ENCODE measurements at places on chromosomes 6 and 20.

DNA sequence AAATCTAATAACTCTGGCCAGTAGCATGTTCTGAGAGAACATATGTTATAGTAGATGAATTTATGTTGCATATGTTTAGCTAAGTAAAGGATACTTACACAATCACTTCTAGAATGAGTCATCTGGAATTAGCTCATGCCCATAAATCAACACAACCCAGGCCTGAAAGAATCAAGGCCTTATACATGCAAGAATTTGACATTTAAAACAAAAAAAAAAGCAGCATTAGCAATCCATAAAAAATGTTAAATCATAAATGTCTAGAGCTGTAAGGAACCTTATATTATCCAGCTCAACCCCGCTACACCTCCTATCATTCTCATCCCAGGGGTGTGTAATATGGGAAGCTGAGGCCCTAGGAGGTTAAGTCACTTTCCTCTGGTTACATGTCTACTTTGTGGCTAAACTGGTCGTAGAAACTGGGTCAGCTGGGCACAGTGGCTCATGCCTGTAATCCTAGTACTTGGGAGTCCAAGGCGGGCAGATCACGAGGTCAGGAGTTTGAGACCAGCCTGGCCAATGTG is 105.2 kb upstream of the CARMIL1 start:
- DNase-seq, result peak; percentile 63

GRCh38 chr6:93341900-93342613 is 77.3 kb downstream of the EPHA7 start:
- no peak for DNase-seq

DNA sequence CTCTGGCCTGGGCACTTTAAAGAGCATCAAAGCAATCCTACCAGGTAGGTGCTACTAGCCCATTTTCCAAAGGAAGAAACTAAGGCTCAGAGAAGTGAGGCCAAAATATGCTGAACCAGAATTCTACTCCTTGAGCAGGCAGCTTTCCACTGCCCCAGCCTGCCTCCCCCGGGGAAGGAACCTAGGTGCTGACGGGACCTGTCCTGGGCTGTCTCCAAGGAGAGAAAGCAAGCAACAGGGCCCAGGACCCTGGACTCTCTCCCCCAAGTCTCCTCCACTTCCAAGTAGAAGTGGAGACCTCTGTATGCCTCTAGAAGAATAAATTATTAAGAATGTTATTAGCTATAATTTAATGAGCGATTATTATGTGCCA is 159.5 kb downstream of the MRPL14 start:
- DNase-seq, result no peak

GRCh38 chr6:132587424-132587823 is 2.1 kb downstream of the TAAR5 start:
- DNase-seq, result no peak

GRCh38 chr6:16839631-16840179 is 78.4 kb upstream of the ATXN1 start:
- no peak for DNase-seq

DNA sequence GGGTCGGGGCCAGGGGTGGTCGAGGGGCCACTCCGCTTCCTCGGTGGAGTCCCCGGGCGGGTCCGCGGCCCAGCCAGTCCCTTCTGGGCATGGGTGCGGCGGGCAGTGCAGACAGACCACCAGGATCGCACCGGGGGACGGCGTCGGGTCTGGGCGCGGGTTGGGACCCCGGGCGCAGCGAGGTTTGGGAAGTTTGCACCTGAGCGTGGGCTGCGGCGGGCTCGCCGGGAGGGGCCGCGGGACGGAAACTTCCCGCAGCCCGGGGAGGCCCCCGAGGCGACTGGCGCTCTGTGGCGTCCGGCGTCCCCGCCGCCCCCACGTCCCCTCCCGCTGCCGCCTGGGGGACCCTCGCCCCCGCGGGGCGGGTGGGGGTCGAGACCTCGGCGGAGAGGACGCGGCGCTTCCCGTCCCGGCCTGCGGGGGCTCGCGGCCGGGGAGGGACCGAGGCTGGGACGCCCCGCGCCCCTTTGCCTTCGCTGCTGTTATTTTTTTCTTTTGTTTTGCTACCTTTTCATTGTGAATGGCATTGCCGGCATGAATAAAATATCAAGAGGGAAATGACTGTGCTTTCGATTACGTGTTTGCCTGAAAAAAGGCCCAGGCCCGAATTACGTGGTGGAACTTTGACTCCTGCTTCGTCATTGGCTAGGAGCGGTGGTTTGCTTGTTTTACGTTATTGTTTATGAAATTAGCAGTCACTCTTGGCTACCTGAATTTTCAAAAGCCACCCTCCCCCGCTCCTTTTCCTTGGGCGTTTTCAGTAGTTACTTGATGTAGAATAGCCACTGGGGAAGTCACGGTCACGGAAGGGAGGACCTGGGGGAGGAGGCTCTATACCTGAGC is 703 bp downstream of the SNX9 start:
- peak; percentile 87 for DNase-seq

DNA sequence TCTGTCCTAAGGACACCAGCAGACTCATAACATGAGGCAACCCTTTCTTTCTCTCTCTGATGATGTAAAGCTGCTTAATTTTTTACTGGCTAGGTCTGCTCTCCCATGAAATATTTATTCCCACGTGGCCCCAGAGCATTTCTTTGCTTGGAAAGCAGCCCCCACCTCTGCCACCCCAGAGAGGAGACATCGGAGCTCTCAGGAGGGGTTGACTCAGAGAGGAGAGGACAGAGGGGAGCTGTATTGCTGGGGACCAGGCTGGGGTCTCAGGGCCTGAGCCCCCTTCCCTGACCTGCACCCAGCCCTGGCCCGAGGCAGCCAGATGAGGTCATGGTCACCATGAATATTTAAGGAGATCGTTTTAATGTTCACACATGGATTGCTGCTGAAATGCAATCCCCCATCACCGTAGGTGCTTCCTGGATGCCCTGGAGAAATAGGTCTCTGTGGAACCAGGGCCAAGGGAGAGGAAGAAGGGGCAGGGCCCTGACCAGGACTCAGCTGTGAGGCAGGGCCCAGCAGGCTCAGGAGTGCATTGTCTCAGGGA is 117.5 kb downstream of the DLL1 start:
- peak; percentile 4 for DNase-seq

DNA sequence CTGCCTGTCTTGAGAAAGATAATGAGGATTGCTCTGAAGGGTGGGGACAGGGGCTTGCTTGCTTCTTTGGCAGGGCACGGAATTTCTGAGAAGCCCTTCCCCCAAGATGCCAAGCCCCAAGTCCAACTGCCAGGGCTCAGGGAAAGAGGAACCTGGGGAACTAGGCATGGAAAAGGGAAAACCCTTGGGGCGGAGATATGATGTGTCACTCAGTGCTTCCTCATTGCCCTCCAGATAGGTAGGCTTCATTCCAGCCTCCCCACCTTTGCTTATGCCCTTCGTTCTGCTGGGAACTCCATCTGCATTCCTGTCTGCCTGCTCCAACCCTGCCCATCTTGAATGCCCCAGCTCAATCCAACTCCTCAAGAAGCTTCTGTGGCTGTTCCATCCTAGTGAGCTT is 61.2 kb downstream of the VEGFA start:
- no peak for DNase-seq

DNA sequence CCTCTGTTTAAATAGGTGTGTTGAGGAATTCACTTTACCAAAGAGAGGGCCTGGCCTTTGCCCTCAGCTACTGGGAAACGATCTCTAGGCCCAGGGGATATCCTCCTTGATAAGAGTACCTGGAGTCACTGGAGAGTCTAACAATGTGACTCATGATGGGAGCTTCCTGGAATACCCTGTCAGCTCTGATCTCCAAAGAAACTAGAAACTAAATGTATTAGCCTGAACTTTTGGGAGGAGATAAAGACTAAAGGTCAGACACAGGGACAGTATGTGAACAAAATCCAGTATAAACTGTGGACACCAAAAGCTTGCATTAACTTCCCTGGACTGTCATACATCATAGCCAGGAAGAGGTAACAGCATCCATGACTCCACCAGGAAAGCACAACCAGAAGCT is 148.5 kb downstream of the RNGTT start:
- no peak for DNase-seq

DNA sequence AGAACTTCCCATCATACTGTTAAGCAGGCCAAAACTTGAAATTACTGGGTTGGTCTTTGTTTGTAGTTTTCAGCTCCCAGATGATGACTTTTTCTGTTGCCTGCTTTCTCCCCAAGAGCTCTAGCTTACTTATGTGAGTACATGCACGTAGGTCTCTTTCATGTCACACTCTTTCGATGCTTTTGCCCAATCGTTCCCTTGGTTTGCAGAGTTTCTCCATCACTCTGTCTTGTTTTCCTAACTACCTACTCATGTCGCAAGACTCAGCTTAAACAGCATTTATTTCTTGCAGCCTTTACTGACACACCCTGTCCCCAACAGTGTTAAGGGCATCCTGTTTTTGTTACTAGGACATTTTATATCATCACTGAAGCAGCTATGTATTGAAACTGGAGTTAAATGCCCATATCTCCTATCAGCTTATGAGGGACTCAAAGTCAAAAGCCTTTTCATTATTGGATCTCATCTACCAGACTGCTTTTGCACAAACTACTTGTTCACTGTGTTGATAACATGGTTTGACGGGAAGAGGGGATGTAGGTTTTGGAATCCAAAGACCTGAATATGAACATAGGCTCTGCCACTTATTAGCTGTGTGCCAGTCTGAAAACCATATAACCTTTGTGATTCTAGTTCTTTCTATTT is 2.9 kb downstream of the ARG1 start:
- DNase-seq, result no peak

DNA sequence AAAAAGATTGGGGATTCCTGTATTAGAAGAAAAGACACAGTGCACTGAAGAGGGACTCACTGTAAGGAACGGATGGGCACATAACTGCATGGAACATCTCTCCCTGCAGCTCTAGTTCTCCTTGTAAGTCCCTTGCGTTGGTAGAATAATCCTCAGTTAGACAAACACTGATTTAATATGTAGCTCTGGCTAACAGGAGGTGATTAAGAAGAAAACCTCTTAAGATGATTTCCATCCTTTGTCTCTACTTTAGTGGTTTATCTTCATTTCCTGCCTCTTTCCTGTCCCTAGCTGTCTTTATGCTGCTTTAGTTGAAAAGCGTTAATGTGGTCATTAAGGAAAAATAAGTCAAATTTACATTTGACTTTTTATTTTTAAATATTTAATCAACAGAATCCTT is 86.6 kb downstream of the SLC16A10 start:
- DNase-seq, result no peak

DNA sequence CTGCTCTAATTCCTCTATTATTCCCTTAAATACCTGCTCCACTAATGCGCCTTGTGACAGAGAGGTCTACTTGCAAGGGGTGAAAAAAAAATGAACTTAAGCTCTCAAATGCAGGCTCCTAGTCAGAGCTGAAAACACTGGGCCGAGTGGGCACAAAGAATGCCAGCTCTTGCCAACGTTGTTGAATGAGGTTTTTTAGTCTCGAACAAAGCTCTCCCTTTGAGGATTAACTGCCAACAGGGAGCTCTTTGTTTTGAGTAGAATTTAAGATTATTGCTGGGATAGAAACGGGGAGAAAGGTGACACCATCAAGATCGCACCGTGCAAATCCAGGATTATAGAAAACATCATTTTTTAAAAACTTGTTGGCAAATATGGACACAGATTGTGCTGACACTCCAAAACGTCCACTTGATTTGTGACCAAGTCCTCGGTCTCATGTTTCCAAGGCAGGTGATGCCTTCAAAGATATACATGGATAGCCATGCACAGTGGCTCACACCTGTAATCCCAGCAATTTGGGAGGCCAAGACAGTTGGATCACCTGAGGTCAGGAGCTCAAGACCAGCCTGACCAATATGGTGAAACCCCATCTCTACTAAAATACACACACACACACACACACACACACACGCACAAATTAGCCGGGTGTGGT is 163.2 kb downstream of the BMP7 start:
- no peak for DNase-seq

DNA sequence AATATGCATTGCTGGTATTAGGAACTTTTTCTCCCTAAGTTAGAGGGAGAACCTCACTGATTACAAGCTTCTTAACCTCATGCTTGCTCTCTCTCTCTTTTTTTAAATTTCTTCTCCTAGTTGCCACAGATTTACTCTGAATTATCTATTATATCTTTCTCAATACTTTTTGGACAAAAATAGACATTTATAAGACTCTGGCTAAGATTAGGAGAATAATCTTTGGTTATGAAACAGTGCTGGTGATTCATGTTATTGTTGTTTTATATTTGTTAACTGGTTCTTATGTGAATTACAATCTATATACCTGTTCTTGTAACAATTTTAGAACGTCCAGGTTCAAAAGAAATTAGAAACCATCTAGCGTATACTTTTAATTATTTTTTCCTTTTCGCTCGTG is 187.8 kb downstream of the OGFRL1 start:
- no peak for DNase-seq

GRCh38 chr6:38549795-38550194 is 89.9 kb downstream of the BTBD9 start:
- DNase-seq, result no peak

GRCh38 chr6:83114164-83114563 is 46.7 kb downstream of the DOP1A start:
- no peak for DNase-seq

DNA sequence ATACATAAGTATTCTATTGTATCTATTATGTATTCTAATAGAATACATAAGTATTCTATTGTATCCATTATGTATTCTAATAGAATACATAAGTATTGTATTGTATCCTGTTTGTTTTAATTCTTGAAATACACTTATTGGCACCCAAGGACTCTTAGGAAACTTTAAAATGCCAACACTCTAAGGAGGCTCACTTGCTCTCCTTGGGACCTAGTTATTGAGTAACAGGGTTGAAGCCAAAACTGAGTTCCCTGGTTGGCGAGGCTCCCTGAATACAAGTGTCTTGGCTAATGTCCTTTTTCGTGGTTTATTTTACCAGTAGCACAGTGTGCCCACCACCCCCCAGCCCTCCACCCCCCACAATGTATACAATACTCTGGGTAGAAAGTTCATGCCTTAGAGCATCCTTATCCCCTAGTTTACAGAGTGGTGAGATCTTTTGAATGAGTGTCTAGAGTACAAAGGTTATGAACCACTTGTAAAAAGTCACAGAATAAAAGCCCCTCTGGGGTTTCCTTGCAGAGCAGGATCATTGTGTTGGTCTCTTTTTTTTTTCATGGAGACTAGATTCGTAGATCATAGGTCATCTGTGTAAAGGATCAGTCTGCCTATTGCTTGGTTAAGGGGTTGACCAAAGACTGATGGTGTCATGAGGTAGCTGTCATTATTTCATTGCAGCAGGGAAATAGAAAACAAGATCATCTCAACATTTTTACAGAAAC is 32.5 kb upstream of the PRDM1 start:
- DNase-seq, result no peak

- no peak for DNase-seq
Measured at GRCh38 chr6:144723431-144723830, 438.3 kb downstream of the UTRN start.

- no peak for DNase-seq
Measured at GRCh38 chr20:37841971-37842370, 61.0 kb upstream of the VSTM2L start.

GRCh38 chr6:48542191-48542590 is 431.2 kb upstream of the PTCHD4 start:
- DNase-seq, result no peak

- no peak for DNase-seq
Measured at GRCh38 chr6:167855825-167856425, 29.2 kb downstream of the AFDN start.

- no peak for DNase-seq
Measured at GRCh38 chr6:111239461-111239860, 152.2 kb downstream of the SLC16A10 start.

GRCh38 chr6:161732594-161732993 is 458.7 kb upstream of the AGPAT4 start:
- no peak for DNase-seq

Measured in T-helper 1 cell (primary cell).